ENCODE measurements at places on chromosomes 2 and 18.
A peak's percentile ranks its signal among the peaks of the same experiment; 100 is the strongest.

- DNase-seq, result peak; percentile 89
Measured at GRCh38 chr2:200471324-200471848, 38.5 kb downstream of the KCTD18 start.

DNA sequence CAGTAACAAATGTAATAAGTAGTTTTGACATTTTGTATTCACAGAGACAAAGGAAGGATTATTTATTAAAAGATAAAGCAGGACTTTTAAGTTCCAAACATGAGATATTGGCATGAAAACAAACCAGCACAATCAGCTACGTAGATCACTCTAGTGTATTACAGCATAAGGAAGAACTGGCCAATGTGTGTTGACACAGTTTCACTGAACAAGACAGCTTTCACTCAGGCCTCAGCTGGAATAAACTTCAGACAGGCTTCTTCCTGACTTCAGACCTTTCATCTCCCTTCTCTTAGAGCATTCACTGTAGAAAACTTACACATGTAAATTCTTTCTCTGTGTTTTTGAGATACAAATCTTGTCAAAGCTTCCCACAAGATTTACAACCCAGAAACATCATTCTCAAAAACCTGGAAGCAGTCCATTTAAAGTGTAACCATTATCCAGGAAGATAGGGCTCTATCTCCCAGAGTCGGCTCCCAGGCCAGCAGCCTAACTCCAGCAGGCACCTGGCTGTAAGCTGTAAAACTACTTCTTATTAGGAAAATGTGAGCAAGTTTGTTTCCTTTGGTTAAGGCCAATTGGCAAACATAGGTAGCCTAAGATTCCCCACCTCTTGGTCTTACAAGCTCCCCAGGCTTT is 768.3 kb upstream of the CDH7 start:
- DNase-seq, result no peak

DNA sequence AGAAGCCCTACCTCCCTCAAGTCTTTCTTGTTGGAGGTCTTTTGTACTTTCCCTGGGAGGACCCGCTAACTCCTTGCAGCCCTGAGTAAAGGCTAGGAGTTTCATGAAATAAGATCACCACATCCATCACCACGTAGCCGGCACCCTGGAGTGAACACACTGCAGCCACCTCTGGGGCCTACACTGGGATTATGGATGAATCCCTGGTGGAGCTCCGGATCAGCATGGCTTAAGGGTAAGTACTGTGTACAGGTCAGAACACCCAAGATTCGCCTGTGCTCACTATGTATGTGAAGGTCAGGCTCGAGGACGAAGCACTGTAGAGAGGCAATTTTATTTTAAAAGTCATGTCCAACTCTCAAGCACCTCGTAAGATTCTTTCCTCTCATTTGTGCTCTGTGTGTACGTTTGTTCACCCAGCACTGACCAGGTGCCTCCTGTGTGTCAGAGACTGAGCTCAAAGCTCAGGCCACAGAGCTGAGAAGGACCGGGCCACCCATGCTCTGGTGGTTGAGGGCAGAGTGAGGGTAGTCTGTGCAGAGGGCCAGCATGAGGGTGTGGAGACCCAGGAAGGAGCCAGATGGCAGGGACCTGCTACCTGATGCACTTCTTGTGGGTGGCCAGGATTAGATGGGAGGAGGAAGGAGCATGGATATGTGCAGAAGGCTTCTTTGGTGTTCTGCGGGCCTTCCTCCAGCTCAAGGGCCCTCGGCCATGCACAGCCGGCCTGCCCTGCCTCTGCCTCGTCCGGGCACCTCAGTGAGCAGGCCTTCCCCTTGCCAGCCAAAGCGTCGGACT is 66.7 kb upstream of the TFCP2L1 start:
- no peak for DNase-seq

DNA sequence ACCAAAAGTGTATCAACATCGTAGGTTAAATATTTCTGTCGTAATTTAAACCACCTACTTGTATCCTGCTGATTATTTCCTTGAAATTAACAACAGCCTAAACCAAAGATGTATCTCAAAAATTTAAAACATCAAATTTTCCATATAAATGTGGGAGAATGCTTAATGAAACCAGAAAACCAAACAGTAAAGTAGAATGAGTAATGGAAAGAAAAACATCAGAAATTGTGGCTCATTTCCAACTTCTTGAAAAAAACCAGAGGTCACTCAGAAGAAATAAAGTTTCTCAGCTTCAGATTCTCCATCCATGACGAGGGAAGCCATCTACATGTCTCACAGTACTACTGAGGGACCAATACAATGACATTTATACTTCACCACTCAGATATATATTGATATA is 296.5 kb downstream of the NOL4 start:
- DNase-seq, result peak; percentile 19

DNA sequence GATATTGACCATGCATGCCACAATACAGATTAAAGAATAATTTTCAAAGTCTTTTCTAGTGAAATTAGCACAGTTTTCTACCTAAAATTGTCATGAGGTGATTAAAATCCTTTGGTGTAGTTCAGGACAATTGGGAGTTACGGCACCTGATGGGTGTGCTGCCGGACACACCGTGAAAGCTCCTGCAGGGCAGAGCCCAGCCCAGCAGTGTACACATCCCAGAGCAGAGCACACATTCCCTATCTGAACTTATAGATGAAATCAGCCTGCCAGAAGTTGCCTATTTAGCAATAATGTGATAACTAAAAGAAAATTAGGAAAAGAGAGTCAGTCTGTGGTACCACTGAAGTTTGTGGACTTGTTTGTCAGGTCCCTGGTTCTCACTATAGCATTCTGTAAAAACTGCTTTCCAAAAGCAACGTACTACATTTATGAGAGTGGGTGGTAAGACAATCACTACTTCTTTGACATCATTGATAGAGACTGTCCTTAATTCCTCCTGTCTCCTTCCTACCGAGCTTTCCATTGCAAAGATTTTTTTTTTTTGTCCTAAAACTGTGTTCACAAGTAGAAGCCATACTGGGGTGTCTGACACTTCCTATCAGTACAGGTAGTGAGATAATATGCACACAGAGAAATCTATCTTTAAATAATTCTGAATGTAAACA is 3.4 kb downstream of the CYTIP start:
- DNase-seq, result no peak

DNA sequence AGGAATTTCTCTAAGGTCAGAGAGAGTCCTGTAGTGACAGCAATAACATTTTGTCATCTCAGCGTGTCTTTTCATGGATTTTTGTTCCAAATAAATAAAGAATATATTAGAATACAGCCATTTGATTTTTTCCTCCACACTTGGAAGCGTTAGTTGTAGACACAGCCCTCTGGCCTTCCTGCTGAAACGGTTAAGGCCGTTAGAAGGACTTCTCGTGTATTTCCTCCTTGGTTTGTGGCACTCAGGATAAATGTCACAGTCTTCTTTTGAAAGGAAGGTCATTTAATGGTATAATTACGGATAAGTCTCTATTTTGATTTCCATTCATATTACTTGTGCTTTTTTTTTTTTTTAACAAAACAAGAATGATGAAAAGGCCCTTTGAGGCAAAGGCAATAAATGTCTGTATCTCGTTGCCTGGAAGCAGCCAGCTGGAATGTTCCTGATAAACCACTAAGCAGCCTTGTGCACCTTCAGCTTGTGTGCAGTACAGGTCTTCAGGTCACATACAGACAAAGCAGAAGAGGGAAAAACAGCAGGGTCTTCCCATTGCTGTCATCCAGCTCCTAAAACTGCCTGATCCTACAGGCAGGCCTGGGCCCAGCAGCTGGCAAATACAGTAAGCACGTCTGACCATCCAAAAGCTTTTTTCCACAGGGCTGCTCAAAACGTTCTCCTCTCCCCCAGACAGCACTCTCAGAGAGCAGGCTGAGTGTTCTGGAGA is 14.4 kb downstream of the EFR3B start:
- peak; percentile 65 for DNase-seq

- DNase-seq, result peak; percentile 8
Measured at GRCh38 chr18:59822612-59823550, 76.9 kb upstream of the PMAIP1 start.

- peak; percentile 87 for DNase-seq
Measured at GRCh38 chr2:11175293-11175795, 20.1 kb downstream of the SLC66A3 start.

DNA sequence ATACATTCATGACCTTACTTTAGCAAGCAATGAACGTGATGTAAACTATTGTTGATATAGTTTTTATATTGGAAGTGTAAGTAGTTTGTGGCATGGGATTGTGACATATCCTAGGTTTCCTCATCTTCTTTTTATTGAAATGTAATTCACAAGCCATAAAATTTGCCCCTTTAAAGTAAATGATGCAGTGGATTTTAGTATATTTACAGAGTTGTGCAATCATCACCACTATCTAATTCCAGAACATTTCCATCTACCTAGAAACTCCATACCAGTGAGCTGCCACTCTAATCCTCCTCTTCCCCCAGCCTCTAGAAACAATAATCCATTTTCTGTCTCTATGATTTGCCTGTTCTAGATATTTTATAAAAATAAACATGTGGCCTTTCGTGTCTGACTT is 10.7 kb upstream of the CASP10 start:
- DNase-seq, result no peak

DNA sequence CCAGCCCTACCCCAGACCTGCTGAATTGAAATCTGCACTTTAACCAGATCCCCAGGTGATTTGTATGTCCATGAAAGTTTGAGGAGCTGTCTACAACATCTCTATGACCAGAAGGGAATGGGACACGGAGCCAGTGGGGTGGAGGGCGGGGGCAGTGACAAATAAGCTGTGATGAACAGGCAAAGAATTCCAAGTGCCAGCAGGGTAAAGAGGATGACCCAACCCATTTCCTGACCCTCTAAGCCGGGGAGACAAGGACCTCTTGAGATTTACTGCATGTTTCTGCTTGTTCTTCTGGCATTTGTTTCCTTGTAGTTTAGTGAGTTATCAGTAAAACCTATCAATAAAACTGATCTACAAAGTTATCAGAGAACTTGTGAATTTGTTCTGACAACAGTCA is 8.7 kb downstream of the TET3 start:
- no peak for DNase-seq

GRCh38 chr2:168611896-168612650 is 156.0 kb downstream of the CERS6 start:
- DNase-seq, result no peak

GRCh38 chr18:68583685-68584084 is 131.2 kb downstream of the TMX3 start:
- DNase-seq, result no peak

DNA sequence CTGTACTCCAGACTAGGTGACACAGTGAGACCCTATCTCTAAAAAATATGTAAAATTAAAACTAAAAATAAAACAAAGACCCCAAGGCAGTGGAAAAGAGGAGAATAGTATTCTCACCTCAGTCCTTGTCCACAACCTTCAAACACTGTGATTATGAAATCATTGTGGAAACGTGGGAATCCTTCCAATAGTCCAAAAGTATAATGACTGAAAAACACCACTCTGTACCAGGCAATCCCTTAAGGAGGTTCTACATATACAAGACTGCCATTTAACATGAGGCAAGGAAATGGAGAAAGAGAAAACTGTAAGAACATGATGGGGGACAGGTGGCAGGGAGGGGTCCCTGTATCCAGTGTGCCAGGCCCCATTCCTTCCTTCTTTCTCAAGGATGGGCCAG is 66.1 kb downstream of the ACVR1 start:
- DNase-seq, result no peak

DNA sequence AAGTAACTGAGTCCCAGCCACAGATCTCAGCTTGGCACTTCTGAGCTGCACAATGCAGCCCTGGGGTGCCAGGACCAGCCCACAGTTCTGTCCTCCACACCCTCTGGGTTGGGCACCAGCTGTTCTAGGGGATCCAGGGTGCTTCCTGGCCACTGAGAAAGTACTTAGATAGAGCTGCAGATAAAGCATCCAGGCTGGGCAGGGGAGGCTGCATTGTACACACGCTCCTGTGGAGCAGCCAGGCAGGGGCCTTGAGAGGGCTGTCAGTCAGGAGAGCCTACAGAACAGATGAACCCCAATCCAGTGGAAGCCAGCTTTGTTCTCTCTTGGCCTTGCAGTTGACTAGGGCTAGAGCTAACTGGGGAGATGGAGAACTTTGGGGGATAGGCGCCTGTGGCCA is 104.6 kb downstream of the KIAA1328 start:
- no peak for DNase-seq

DNA sequence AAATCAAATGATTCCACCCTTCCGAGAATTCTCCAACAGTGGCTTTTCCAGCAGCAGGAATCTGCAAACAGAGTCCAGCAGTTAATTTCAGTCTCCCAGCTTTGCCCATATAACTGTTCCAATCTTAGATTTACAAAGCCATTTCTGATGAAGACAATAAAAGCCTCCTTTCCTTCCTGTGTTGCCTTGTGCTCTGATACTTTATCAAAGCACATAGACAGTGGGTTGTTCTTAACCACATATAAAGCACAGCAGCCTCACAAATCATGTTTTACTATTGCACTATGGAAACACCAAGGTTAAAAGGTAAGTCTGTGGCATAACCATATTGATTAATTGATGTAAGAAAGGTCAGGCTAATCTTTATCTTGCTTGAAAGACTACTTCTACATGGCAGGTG is 89.8 kb upstream of the MMADHC start:
- DNase-seq, result no peak

- DNase-seq, result peak; percentile 57
Measured at GRCh38 chr18:32552421-32553030, 81.8 kb upstream of the GAREM1 start.

GRCh38 chr2:41736105-41736567 is 311.7 kb upstream of the PKDCC start:
- peak; percentile 84 for DNase-seq

GRCh38 chr2:183079139-183079775 is 710 bp downstream of the DUSP19 start:
- DNase-seq, result no peak

- peak; percentile 2 for DNase-seq
Measured at GRCh38 chr2:241924909-241925250, 55.4 kb downstream of the RTP5 start.

DNA sequence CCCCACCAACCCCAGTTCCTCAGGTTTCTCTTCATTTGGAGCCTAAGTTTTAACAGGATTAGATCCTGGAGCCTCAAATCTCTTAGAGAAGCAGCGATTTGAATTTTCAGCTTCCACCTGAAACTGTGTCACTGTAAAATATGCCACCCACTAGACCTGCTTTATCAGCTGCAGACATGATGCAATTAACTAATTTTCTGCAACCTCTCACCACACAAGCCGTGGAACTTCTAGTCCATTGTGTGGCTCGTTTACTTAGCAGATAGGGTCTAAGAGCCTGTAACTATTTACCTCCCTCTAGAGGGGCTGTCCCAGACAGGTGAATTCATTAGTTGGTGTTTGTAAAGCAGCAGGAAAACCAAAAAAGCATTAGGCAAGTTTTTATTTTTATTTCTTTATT is 31.6 kb upstream of the FZD5 start:
- DNase-seq, result no peak

DNA sequence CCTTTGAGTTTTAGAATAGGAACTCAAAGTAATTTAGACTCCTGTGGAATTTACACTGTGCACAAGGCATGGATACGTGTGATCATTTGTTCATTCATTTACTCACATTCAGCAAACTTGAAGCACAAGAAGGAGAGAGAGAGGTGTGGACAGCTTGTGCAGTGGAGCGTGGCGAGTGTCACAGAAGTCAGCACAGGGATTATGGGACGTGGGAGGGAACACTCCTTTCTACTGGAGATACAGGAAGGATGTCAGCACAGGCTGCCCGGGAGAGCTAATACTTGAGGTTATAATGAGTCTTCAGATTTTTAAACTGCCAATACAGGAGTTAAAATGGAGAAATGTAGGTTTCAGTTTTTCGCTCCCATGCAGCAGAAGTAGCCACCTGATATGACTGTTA is 7.0 kb downstream of the FAM228A start:
- DNase-seq, result no peak
